H4 (cell line): ENCODE measurements at places on chromosomes 4 and X. TPM values are rescaled to one million over a fixed set of nuclear protein-coding genes. Genes with fewer than 3 reads are reported as not detected.
A peak's percentile ranks its signal among the peaks of the same experiment; 100 is the strongest.

GRCh38 chr4:48905363-48906015, 1.1 kb downstream of the OCIAD2 start:
- peak; percentile 41 for DNase-seq

GRCh38 chr4:33369446-33369845, 2649.3 kb downstream of the PCDH7 start:
- DNase-seq, result peak; percentile 53

DNA sequence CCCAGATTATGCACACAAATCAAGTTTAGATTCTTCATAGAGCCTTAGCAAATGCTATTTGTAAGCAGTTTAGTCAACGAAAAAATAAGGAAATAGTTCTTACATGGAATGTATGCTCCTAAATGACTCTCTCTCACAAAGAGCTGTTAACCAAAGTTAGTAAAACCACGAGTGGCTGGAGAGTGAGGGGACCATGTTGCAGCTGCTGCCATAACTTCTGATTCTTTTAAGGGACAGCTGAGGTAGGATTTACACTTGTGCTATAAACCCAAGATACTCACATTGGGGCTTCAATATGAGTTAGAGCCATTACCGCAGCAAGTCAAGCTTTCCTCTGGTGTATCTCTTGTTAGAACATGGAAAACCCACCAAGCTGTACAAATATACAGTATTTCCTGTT, 2.7 kb downstream of the DOCK11 start:
- DNase-seq, result no peak

GRCh38 chrX:110004215-110004614, 1.3 kb downstream of the TMEM164 start:
- no peak for DNase-seq

FAAH2 gene
- total RNA-seq, result not detected in 2 replicates

- no peak for DNase-seq
Measured at GRCh38 chr4:65450899-65451298, 219.4 kb downstream of the EPHA5 start.

- no peak for DNase-seq
Measured at GRCh38 chrX:258291-259040, 22.7 kb upstream of the PLCXD1 start.

DNA sequence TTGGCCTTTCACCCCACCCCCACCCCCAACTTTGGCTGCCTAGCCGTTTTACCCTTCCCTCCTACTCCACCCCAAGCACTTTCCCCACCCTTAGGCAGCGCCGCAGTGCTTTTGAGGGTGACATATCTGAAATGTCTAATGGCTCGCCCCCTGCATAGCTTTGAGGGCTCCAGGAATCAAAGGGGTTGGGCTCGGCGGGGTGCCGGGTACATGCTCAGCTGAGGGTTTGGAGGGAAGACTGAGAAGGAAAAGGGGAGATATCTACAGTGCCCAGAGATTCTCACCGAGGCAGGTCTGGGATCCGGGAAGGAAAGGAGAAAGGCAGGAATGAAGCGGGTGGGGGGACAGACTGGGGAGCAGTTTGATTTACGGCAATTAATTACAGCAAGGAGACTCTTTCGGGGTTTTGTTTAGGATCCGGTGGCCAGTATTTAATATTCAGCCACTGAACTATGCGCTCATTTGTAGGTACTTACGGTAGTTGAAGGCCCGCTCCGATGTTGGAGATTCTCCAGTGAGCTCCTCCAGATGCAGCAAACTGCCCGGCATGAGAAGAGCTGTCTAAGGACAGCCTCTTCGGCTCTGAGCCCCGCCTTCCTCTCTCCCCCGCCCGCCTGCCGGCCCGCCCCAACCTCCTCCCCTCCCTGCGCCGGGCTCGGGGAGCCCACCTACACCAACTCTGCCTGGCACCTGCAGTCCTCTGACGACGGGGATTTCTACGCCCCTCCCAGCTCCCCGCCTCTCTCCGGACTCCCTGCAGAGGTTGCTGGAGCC, at the start of gene IGSF1:
Gene IGSF1 (minus strand): TSS at position 569 of the 774 bp plus-strand sequence. CDS start 2,632 bp downstream, outside the sequence.
- peak; percentile 54 for DNase-seq

DNA sequence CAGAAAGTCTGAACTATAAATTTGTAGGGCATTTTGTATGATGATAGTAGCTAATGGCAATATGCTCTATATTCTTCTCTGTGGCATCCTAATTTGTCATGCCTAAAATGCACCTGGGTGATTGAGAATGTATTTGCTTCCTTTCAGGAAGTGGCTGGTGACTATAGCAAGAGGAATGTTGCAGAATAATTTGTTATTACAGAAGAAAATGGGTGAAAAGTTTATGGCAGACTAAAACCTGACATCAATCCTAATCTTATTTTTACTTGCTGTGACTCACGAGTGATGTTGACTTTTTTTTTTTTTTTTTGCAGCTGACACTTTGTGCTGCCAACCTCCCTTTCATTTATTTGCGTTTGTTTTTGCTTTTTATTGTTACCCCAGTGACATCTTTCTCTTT, 141.1 kb downstream of the MSL3 start:
- DNase-seq, result peak; percentile 36

- no peak for DNase-seq
Measured at GRCh38 chrX:69323786-69324720, 158.8 kb upstream of the PJA1 start.

DNA sequence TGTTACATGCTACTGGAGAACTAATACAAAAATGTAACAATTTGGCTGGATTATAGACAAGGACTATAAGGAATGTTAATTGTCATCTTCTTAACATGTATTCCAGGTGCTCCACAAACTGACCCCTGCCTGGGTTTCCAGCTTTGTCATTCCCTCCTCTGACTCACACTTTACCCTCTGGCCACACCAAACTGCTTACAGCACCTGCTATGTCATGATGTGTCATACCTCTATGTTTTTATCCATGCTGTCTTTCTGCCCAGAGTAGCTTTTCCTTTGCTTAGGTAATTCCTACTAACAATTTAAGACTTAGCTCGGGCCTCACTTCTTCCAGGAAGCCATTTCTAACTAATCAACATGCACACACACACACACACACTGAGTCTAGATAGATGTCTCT, 14.0 kb upstream of the SHROOM4 start:
- peak; percentile 20 for DNase-seq

GRCh38 chr4:45663628-45664081, 460.2 kb downstream of the GABRG1 start:
- no peak for DNase-seq

- DNase-seq, result peak; percentile 70
Measured at GRCh38 chr4:38062088-38062775, 102.0 kb downstream of the PTTG2 start.

PABPC5 gene
- total RNA-seq, result 4.9 and 7.6 TPM in 2 replicates

DNA sequence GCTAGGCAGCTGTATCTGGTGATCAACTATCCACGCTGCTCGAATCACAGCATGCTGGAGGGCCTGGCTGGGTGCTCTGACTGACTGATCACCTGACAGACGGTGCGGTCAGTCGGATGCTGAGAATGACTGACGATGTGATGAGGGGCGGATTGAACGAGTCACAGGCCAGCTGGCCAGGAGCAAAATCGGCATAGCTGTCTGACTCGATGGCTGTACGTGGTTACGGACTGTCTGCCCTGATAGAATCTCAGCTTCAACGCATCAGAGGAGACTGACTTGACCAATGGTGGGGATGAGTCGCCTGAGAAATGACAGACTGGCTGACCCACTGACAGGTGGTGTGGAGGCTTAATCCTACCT, 1.0 kb upstream of the SUV39H1 start:
- no peak for DNase-seq

- DNase-seq, result no peak
Measured at GRCh38 chrX:8432396-8432795, 32.2 kb upstream of the VCX3B start.

DNA sequence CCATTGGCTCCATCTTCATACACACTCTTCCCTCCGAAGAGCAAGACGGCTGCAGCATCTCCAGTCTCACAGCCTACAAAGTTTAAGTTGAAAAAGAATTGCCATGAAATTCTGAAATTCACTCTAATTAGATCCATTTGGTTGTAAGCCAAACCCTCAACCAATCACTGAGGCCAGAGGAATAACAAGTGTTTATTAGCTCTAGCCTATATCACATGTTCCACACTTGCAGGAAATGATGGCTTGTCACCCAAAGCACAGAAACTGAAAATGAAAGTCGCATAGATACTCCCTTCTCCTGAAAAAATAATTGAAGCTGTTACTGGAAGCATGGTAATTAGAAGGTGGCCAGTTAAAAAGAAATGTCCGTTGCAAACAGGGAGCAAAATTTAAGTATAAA, 1071.8 kb downstream of the CCSER1 start:
- DNase-seq, result peak; percentile 86

DNA sequence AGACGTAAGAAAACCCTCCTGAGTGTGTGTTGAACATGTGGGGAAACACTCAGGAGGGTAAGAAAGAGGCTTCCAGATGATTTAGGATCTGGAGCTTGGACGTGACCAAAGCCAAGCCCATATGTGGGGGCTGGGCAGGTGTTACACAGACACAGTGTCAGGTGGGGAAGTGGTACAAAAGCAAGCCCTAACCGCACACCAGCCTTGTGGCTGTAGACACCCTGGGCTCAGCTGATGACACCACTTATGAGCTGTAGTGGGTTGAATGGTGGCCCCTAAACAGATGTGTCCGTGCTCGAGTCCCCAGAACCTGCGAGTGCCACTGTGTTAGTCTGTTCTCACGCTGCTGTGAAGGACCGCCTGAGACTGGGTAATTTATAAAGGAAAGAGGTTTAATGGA, 25.0 kb upstream of the NSG1 start:
- DNase-seq, result no peak

DNA sequence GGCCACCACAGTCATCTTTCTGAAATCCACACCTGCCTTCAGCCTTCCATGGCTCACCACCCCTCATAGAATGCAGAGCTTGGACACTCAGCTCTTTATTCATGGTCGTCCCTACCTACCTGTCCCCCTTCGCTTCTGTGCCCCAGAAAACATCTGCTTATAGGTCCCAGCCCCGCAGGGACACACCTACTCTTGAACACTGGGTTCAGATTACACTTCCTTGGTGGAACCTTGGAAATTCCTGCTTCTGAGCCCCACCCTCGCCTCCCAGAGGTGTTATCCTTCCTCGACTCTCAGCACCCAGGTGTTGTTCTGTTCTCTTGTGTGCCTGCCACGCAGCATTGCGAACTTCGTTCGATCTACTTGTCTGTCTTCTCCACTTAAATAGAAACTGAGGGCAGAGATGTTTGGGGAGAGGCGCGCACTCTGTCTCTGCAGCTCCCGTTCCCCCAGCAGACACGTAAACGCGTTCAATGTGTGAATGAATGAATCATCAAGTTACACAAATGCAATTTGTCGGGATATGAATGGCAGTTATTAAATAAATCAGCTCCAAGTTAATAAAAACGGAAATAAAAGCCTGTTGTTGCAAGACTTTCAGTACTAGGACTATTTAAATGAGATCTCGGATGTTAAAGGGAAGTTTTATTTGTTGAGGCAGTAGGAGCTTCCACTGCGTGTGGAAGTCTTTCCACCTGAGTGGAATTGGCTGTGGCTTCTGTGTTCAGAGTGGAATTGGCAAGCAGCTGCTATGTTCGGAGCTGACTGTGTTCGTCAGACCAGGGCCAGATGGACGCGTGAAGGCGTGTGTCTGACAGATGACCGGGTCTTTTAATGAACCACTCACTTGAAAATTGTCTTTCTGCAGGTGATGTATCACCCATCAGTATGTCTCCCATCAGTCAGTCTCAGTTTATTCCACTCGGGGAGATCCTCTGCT, 95.6 kb downstream of the STOX2 start:
- DNase-seq, result no peak

SNX25 gene
- total RNA-seq, result 8.3 and 8.8 TPM in 2 replicates

DNA sequence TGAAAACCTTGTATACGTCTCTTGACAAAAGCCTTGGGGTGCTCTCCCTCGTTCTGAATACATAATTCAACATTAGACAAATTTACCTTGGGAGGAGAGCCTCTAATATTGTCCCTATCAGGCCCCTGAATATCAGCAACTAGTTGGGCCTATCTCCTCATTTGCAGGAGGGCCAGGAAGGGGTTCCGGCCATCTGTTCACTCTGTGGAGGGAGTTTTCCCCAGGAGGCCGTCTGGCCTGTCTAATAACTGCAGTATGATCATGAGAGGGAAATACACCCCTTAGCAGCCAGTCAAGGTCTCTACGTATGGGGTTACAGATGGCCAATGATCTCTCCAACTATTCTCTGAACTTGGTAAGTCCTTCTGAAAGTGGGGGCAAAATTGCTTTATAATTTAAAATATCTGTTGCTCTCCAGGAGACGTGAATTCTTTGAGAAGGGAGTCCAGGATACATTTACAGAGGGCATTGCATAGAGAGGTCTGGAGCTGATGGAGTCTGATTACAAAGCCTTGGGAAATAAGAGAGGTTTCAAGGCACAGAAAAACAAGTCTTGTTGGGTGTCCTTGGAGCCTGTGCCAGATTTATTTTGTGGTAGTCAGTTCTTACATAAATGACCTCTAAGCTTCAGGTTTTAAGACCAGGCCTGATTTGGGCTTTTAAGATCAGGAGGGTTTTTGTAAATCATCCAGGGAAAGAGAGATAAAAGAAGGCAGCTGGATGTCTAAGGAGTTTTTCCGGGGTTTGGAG, 48.2 kb upstream of the UXT start:
- DNase-seq, result no peak

MAGEA2 gene
- total RNA-seq, result 10.6 and 15.8 TPM in 2 replicates

DNA sequence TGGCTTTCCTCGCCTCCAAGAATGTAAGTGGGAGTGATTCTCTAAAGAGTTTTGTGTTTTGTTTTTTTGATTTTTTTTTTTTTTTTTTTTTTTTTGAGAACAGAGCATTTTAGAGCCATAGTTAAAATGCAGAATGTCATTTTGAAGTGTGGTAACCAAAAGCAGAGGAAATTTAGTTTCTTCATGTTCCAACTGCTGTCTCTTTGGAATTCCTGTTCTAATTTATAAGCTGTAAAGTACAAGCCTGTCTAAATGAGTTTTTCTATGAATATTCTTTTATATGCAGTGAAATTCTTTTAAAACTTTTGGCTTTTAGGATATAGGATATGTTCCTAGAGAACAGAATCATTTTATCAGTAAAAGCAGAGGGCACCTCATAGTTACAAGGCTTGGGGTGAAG, 74.2 kb downstream of the KIT start:
- no peak for DNase-seq

GRCh38 chr4:105840426-105841174, 54.7 kb upstream of the NPNT start:
- DNase-seq, result no peak
